Chondrocyte (in vitro differentiated cells): ENCODE measurements at places on chromosomes 1 and 21. TPM values are rescaled to one million over a fixed set of nuclear protein-coding genes. Genes with fewer than 3 reads are reported as not detected.

- DNase-seq: no peak
Observed at GRCh38 chr1:6348511-6349191, 44.9 kb downstream of the ACOT7 start.

- no peak for DNase-seq
Observed at GRCh38 chr21:29172282-29172681, 41.8 kb downstream of the MAP3K7CL start.

DNA sequence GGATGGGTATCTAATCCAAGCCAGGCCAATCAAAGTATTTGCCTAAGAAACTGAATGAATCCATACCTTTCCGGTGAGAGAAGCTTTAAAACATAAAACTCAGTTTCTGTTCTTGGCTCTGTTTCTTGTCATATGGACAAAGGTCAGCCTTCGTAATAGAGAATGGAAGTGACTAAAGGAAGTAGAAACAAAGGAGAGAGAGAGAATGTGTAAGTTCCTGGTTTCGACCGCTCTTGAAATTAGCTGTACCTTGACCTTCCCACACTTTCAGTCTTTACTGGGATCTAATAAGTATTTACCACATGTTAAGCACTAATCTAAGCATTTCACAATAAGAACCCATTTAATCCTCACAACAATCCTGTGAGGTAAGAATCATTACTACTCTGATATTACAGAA, 19.6 kb upstream of the CLCA4 start:
- DNase-seq: no peak

DNA sequence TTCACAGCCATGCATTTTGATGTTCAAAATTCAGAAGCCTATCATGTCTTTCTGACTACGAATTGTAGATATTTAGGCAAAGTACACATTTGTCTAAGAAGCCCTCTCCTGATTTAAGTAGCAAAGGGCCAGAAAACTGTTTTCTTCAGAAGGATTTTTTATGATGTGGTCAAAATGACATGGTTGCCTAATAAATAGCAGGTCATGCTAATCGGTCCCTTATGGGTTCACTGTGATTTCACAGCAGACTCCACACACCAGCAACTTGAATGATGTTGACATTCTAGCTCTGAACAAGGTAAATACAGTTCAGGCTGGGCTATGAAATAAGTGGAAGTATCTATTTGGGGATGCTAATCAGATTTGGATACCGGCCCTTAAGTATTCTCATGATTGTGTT, 178.7 kb upstream of the DPYD start:
- no peak for DNase-seq

DNA sequence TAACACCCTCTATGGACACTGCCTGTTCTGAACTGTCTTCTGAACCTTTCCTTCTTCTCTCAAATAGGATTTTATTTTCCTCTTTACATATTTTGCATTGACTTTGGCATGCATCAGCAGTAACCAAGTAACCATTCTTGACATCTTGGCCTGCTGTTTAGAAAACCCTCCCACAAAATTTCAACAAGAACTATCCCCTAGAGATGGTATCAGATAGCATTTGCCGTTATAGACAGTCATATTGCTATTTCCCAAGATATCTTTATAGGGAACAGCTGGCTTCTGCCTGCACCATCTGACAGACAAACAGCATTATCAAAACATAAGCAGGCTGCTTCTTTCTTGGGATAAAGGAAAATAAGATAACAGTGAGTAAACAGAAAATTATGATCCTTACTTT, 54.7 kb downstream of the LHX8 start:
- no peak for DNase-seq

Gene CHI3L1
- total RNA-seq: not detected in 3 replicates

DNA sequence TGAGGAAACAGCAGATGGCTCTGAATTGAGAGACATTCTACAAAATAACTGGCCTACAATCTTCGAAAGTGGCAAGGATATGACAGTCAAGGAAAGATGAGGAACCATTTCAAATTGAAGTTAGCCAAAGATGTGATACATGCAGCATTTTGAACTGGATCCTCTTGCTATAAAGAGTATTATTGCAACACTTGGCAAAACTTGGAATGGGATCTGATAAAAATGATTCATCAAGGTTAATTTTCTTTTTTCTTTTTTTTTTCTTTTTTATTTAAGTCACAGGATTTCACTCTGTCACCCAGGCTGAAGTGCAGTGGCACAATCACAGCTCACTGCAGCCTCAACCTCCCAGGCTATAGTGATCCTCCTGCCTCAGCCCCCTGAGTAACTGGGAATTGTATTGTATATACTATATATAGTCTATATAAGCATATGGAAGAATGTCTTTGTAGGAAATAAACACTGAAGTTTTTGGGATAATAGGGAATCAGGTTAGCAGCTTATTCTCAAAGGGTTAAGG, 49.8 kb upstream of the GJA8 start:
- DNase-seq: no peak

Gene CFAP45
- total RNA-seq: 0.37 to 0.95 TPM (median 0.73 TPM) in 3 replicates

Gene CHI3L2
- total RNA-seq: not detected in 3 replicates

Gene CD52
- not detected in 3 replicates for total RNA-seq

Gene KCNA3
- not detected in 3 replicates for total RNA-seq

DNA sequence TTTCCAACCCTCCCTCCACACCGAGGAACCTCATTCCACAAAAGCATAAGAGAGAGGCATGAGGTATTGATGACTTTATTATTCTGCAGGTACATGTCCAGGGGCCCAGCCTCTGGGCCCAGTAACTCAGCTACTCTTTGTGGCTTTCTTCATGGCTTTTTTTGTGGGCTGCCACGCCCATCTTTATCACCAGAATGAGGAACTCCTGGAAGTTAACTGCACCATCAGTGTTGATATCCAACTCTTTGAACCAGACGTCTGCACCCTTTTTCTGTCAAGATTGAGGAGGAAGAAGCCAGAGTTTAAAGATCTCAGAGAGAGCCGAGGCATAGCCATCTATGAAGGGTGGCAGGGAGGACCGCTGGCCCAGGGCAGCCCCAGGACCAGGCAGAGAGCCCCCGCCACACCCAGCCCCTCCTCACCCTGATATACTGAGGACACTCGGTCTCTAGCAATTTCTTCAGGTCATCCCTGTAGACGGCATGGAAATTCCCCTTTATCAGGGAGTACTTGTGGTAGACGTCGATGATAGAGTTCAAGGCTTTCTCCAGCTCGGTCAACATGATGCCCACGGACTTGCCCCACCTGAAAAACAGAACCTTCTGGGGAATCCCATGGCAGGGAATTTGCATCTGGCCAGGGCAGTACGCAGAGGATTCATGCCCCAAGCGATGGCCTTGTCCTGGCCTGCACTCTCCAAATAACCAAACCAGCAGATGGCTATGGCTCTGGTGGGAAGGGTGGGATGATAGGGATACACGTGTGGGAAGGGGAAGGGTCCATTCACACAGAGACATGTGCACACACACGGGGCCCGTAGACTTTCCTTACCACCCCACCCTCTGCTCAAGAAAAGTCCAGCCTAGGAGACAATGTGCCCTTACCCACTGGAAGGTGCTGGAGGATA, 647 bp downstream of the S100A8 start:
- DNase-seq: no peak

DNA sequence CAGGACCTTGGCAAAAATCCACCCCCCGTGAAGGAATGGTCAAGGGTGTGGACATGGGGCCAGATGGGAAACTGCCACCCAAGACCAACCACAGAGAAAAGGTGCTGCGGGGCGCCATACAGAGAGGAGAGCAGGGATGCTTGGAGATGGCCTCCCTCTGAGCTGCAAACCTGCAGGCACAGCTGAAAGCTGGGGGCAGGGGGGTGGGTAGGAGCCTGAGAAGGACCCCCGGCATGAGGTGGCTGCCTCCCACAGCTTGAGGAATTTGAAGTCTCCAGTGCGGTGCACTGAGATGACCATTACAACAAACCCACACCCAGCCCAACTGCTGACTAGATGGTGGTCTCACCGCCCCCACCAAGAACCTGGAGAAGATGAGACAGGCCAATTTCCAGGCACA, 84.8 kb downstream of the WDR4 start:
- DNase-seq: no peak

DNA sequence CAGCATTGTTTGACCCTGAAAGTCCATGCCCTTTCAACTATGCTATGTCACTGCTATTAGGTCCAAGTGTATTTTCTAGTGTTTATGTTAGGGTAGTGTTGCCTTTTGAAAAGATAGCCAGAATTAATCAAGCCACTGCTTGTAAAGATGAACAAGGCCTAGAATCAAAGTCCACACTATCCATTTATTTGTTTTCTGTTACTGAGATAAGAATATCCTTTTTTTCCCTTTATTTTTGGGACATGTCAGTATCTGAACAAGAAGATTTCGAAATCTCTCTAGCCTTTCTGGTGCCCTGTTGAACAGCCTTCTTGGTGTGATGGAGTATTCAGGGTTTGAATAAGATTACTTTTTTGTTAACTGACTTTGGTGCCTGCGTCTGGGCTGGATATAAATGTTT, 16.7 kb downstream of the UBAP2L start:
- DNase-seq: no peak

Gene HSF2BP
- 3.5 to 5.0 TPM (median 4.0 TPM) in 3 replicates for total RNA-seq

DNA sequence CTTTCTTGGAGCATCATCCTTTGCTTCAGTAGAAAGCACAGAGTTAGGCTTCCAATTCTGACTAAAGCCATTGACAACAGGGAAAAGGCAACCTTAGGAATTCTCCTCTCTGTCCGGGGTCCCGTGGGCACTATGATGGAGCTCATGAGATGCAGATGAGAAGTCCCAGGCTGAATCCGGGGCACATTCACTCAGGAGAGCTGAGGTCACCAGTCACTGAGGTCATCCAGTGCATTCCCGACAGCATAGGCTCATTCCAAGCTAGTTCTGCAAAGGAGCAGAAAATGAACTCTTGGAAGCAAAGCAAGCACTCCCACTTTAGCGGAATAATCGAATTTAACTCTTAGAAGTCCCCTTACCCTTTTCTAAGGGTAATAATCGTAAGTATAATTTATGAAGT, 6.8 kb downstream of the CR1 start:
- DNase-seq: no peak

- DNase-seq: no peak
Observed at GRCh38 chr1:67740543-67740942, 55.5 kb downstream of the GADD45A start.

DNA sequence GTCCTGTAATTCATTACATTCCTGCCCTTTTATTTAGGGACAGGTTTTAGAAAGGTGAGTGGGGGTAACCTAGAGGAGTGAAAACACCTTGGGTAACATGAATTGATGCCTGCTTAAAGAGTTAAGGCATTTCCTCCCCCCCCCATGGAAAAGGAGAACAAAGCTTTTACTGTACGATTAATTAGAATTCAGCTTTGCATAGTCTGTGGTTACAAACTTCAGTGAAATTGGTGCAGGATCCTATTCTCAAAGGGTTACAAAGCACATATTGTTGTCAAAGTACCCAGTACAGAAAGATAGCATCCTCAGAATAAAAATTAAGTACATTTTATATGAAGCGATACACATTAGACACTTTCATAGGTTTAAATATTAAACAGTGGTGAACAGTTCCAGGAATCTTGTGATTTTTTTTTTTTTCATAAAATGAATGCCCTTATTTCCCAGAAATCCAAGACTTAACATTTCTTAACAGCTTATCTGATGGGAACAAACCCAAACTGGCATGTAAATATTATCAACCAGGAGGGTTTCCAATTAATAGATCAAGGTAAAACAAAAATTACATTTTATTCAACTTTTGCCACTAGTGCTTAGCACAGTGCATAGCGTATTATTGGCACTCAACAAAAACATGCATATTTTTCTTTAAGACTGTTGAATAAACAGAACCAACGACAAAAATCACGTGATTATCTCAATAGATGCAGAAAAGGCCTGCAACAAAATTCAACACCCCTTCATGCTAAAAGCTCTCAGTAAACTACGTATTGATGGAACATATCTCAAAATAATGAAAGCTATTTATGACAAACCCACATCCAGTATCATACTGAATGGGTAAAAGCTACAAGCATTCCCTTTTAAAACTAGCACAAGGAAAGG, 172.7 kb downstream of the PDE4B start:
- no peak for DNase-seq

Gene URB2
- 7.9 to 11.7 TPM (median 8.4 TPM) in 3 replicates for total RNA-seq

GRCh38 chr21:32055305-32055704, 182.5 kb downstream of the HUNK start:
- no peak for DNase-seq

DNA sequence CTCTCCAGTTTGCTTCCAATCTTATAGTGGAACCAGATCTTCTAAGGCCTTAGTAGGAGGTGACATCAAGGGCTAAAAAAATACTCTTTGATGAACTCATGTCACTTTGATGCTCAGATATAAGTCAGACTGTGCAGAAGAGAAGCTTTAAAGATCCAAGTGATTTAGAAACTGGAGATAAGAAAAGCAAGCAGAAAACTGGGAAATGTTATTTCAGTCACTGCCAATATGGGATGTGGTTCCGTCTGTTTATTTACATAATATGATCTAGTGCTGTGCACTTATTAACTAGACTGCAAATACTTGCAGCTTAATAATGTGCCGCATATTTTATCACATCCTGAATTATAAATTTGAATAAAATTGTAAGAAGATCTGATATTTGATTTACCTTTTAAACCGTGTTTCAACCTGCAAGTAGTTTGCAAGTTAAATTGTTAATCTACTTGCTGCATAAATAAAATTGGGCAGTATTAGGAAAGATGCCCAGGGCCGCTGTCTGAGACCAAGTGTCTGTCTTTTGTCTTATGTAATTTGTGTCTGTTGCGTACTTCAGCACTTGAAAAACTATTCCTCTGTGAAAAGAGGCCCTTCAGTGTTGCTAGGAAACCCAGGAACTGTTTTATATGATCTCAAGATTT, 29.6 kb downstream of the CXADR start:
- DNase-seq: no peak

DNA sequence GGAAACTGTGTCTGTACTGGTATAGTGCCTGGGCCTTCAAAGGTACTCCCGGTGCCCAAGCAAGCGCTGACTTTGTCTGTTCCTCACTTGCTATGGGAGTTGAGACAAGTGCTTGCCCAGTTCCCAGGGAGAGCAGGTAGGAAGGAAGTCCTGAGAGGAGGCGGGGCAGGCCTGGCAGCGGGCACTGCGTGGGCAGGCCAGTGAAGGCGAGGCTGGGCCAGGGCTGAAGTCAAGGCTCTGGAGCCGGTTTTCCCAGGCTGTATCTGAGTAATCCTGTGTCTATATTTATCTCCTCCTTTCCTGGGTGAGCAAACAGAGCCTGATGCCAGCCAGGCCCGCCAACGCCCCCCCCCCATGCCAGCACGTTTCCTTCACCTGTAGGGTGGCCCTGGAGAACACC, 15.9 kb upstream of the EDN2 start:
- no peak for DNase-seq

Gene FNDC5
- 2.6 to 4.6 TPM (median 4.0 TPM) in 3 replicates for total RNA-seq

DNA sequence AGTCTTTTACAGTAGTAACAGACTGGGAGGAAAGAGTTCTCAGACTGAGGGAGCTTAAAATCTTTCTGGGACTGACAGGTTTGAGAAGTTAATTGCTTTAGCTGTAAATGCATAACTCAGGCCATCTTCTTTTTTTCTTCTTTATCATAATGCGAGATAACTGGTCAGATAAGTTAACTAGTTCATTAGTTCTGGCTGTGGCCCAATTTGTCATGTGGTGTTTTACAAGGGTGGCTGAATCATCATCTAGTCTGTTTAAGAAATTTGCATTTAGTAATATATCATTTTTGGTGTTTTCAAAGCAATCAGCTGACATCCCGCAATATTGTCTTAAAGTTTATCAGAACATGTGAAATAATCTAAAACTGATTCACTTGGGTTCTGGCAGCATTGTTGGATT, 14.0 kb downstream of the HSD3B2 start:
- DNase-seq: no peak

GRCh38 chr1:37001703-37002102, 32.6 kb downstream of the GRIK3 start:
- no peak for DNase-seq

Gene PLPPR5
- total RNA-seq: not detected in 3 replicates
